ENCODE measurements at places on chromosomes 3 and 15.

DNA sequence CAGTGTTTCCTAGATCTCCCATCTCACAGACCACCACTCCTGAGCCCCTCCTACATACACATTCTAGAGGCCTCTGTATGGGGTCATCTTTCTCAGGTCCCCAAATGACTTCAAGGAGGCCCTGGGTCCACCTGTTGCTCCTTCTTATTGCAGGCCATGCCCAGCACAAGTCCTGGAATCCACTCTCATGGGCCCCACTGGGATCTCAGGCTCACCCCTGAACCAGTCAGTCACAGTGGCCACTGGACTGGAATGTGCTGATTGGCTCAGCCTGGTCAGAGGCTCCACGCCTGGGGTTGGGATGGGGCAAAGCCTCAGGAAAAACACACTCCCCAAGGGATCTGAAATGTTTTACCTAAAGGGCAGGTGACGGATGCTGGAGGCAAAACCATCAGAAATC lies 55.7 kb downstream of the SPSB4 start:
- no peak for DNase-seq

DNA sequence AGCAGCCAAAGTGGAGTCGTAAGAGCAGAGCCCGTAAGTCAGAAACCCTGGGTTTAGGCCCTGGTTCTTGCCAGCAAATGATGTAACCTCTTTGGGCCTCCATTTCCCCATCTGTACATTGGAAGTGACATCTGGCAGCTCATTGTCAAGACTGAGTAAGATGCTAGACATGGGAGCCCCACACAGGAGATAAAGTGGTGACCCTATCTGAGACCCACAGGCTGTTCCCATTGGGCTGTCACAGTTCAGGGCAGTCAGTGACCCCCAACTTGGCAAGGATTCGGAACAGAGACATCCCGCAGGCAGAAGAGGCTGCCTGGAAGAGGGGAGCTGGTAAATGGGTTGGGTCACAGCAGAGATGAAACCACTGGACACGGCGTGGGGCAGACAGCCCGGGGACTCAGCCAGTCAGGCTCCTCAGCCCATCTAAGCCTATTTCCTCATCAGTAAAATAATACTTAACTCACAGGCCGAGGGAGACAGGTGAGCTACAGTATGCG lies 1.8 kb downstream of the CLN6 start:
- DNase-seq = no peak

- DNase-seq = no peak
Observed at GRCh38 chr3:16667633-16668032, 62.4 kb upstream of the DAZL start.

DNA sequence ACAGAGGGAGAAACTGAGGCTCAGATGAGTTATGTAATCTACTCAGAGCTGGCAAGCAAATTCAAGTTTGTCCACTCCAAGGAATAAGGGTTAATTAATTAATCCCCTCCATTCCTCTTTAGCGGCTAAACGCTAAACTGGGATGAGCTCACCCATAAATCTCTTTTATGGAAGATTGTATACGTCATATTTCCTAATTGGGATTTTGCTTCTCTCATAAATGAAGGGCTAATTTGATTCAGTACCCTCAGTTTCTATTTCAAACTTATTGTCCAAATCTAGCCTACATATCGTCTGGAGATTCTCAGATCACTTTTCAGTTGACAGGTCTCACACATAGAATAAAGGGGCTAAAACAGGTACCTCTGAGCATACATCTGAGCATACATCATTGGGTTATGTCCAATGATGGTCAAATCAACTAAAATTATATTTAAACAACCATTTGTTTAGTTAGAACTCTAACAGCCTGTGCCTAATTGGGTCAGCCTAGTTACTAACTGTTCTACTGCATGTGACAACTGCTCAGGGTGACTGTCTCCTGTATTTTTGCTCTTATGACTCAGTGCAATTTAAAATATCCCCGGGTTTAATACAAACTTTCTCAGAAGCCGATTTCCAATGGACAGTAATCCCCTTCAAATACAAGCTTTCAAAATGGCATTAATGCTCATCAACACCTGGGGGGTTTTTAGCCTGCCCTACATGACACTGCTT lies 57.6 kb upstream of the PLXND1 start:
- DNase-seq = no peak

DNA sequence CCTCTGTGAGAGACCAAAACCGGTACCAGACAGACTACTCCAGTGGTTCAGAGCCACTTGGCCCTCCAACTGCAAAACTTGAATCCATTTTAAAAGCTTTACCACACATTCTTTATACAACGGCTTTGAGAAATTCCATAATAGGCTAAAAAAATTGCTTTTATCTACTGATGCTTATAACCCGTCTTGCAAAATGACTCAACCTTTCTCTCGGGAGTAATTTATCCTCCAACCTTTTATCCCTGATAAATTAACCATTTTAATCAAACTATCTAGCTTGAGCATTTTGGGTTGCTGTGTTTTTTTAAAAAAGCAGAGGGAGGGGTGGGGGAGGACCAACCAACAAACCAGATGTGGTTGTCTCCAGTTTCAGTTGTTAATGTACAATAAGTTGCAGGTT lies 275.7 kb upstream of the LRTM1 start:
- no peak for DNase-seq

DNA sequence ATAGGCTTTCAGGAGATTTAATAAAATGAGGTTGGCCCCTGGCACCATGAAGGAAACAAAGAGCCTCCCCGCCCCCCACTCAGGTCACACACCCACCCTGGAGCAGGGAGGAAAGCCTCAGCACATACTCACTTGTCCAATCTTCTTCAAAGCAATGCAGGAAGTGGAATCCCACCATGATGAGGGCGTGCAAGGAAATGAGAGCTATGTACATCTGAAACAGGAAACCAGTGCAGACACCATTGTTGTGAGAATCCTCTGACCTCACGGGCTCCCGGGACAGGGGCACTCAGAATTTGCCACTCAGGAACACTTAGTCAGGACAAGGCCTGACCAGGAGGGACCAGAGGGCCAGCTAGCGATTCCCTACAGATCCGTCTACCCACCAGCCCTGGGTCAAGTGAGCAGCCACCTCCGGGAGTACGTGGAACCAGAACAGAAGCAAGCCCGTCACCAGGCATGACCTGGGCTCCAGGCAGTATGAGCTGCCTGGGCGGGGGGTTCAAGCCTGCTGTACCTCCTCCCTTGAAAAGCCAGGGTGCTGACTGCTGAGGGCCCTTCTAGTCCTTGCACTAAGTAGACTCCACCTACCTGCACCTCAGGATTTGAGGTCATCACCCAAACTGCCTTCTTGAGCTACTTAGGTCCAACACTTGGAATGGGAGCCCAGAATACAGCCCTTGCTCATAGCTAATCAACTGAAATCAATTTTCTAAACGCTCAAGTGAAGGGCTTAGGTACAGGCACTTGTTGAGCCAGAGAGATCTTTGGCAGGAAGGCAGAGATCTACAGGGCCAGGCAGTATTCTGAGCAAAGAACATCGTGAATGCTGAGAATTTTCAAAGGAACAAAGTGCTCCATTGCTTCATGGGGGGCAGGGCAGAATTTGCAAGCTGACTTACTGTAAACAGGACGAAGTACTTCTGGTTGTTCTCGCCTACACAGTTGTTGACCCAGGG lies 42.7 kb downstream of the ZDHHC3 start:
- DNase-seq = no peak

GRCh38 chr3:18499301-18499700 lies 74.2 kb upstream of the SATB1 start:
- no peak for DNase-seq

DNA sequence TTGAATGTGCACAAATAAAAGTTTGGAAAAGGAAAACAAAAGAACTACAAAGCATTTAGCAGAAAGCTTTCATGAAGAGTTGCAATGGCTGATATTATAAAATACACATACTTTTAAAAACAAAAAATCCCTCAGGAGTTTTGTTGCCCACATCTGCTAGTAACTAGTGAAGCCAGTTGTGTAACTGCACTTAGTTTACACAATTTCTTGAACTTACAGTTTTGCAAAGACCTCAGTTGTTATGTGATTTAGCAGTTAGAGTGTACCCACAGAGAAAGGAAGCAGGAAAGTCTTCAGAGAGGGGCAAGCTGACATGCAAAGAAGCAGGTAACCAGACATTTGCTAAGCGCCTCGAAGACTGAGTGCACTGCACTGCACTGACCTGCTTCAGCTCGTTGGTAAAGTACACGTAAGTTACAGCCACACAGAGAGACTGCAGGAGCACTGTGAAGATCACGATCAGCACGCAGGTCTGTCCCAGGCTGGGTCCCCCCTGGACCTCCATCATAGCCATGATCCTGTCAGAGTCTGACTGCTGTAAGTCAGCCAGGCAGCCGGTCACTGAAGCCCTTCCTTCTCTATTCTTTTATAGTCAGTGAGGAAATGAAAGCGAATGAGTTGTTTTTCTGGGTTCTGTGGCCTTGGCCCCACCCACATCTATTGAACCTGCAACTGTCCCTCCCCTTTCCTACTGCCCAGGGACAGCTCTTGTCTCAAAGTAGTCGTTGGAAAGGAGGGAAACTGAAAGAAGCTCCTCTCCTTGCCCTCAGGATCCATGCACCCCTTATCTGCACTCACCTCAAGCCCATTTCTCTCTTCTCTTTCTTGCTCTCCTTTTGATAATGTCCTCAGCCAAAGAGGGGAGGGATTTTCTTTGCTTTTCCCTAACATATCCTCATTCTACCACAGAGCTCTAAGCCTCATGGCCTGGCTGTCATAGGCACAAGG lies at the start of gene TNFSF10:
TSS of gene TNFSF10 (minus strand) at position 560 of the 948 bp plus-strand sequence. CDS start at position 514, 46 bp downstream.
- no peak for DNase-seq

DNA sequence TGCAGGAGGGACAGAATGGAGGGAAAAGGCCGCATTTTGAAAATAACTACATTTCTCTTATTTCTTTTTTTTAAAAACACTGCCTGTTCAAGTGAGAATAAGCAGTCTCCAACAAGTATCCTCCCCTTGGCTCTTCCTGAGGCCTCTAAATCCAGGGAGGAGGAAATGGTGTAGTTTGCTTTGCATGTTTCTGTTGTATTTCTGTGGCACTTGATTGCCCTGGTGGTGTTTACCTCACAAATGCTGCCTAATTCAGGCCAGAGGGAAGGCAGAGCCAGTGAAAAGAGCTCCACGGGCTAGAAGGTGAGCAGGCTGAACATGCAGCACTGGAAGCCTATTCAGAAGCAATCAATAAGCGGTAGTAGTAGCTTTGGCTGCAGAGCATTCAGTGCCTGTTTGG lies 149.3 kb upstream of the ATP11B start:
- no peak for DNase-seq

DNA sequence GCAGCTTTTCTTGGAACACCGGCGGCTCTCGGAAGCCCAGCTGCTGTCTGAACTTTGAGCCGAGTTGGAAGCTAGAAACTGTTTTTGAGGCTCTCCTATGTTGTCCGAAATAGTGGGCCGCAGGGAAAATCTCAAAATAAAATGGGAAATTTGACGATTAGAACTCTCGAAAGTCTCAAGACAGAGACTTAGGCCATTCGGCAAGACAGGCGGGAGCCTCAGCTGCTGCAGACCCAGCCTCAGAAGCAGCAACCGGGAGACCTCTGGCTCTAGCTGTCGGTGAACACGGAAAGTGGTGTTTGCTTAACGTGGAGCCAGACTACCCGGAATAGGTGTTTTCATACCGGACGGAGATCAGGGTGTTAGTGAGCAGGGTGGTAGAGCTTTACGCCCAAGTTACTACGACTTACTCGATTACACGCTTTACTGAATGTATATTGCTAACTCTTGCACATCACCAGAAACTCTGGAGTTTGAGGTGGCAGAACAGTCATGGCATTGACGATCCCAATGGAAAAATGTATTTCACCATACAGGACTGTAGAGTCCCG lies 357 bp upstream of the MAN2C1 start:
- no peak for DNase-seq

GRCh38 chr3:198079771-198080520 lies 119.9 kb downstream of the LMLN start:
- no peak for DNase-seq

DNA sequence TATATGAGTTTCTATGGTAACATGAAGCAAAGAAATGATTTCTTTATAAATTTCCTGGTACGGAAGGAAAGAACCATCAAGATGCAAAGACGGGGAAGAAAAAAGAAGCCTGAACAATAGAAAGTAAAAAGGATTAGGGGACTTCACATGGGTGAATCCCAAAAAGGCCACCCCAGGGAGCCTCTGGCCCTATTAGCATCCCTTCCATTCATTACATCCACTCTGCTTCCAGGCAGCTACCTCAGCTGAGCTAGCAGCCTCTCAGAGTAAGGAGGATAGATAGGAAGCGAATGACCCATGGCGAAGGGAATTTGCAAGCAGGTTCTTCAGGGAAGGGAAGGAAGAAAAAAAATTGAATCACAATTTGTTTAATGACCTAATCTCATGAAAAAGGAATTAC lies 81.6 kb downstream of the GABRB3 start:
- DNase-seq = no peak

All from amniotic stem cell (primary cell).